ENCODE measurements at places on chromosomes 6 and 20.

DNA sequence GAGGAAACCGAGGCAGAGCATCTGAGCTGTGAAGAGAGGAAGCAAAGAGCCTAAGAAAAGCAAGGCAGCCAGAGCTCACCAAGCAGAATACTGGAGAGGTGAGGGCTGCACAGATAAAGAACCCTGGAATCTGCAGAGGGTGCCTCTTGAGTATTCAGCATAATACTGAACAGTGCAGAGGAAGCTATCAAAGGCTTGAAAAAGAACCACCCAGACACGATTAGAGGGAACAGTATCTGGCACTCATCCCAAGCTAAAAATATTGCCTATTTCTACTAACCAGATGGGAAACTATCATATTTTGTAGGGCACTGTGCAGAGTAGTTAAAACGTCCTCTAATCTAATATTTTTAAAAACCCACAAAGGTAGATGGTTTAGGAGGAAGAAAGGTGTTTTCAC is 41.8 kb upstream of the OPRM1 start:
- DNase-seq = no peak

DNA sequence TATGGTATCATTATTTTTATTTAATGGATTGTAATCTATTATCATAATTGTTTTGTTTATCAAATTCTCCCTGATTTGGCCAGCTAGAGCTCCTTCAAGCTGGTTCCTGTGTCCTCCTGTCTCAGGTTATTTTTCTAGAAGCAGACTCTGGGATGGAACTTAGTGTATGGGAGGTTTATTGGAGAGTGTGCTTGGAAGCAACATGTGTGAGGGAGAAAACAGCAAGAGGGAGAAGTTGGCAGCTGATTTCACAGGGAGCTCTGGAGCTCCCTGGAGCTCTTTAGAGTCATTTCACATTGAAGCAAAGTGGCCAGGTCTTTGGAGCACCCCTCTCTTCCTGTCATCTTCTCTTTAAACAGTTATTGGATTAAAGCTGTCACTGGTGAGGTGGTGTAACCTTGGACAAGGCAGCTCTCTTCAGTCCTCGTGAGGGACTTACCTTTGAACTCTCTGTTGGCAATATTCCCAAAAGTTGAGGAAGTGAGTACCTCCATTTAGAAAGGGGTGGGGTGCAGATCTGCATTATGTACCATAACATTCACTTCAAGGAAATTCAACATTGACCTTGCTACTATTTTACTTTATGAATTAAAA is 103.6 kb downstream of the PHF3 start:
- DNase-seq = no peak

- no peak for DNase-seq
Measured at GRCh38 chr20:1964061-1964460, 29.8 kb downstream of the PDYN start.

DNA sequence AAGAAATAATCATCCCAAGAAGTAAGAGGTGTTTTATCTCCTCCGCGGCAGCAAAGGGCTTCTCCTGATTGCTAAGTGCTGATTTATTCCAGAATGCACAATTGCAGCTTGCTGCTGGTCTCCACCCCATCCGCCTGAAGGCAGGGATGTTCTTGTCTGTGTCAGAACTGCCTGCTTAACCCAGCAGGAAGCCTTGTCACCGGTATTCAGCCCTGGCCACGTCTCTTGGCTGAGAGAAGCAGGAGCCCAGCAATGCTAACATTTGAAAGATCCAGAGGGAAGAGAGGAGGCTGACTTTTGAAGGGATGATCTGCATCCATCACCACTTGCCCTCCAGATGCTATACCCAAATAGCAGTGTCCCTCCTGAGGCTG is 4.2 kb downstream of the SCML4 start:
- DNase-seq = no peak

DNA sequence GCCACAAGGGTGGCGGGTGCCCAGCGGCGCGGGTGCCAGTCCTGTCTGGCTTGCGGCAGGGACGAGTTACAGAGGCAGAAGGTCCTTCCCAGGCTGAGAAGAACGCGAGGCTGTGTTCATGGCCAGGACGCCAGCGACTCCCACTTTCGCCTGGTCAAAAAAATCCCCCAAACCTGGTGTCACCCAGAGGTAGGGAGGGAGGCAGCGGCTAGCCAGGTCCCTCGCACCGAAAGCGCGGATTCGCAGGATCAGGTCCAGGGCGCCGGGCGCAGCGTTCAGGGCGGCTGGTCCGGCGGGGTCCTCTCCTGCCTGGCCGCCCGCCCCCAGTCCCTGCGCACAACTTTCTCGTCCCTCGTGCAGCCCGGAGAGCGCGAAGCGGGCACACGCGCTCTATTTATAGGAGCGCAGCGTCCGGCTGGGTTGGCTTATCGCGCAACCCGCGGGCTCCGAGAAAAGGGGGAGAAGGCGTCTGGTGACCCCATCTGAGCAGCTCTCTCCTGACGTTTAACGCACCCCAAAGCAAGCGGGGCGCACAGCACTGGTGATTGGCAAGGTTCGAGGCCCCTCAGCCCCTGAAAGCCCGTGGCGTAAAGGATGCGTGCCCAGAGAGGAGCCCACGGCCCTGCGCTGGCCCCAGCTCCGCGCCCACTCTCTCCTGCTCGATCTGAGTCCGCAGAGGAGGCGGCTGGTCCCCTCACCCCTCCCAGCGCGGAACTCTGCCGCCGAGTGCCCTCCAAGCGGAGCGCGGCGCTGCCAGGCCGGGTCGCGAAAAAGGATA is 519 bp downstream of the CBLN4 start:
- no peak for DNase-seq

- DNase-seq = no peak
Measured at GRCh38 chr6:2665146-2666070, 85.3 kb downstream of the MYLK4 start.

DNA sequence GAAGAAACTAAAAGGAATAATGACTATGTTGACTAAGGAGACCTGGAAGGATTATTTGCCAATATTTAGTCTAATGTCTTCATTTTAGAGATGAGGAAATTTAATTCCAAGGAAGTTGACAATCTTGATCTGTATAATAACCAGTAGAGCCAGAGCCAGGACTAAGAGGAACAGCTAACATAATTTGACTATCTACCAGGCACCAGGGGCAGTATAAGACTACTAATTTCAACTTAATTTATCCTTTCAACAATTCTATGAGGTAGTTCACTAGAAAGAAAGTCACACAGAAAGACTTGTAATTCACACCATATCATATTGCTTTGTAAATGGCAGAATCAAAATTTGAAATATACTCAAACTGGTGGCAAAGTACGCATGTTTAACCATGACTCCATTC is 273.0 kb upstream of the STXBP5 start:
- no peak for DNase-seq

- no peak for DNase-seq
Measured at GRCh38 chr6:164230259-164230658, 815.7 kb downstream of the QKI start.

DNA sequence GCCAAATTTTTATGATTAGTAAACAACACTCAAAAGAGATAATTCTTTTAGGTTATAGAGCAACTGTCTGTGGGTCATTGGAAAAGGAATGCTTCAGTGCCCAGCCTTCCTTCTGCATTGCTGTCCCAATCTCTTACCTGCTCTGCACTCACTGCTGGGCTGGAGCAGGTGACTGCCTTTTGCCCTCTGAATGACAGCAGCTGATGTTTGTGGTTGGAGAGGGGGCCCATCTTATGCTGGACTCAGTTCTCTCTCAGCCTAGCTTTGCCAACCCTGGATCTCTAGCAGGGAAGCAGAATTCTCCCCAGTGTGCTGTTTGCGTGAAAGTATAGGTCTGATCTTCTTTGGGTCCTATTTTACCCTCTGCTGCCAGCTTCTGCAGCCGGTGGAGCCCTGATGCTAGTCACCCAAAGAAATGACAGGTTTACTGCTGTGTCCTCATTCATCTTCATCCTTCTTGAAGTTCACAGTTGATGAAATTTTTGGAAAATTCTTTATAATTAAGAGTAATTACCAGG is 193.5 kb downstream of the ARID1B start:
- no peak for DNase-seq

- no peak for DNase-seq
Measured at GRCh38 chr6:74199215-74199915, 503.4 kb downstream of the CD109 start.

- no peak for DNase-seq
Measured at GRCh38 chr20:11271319-11271718, 597.5 kb upstream of the JAG1 start.

GRCh38 chr6:46044881-46045617 is 29.4 kb upstream of the CLIC5 start:
- DNase-seq = no peak

GRCh38 chr6:105847433-105847832 is 238.7 kb upstream of the PRDM1 start:
- no peak for DNase-seq

GRCh38 chr20:389220-389619 is 8.7 kb downstream of the TRIB3 start:
- DNase-seq = no peak

GRCh38 chr20:5844063-5844681 is 94.0 kb downstream of the SHLD1 start:
- peak; percentile 48 for DNase-seq

DNA sequence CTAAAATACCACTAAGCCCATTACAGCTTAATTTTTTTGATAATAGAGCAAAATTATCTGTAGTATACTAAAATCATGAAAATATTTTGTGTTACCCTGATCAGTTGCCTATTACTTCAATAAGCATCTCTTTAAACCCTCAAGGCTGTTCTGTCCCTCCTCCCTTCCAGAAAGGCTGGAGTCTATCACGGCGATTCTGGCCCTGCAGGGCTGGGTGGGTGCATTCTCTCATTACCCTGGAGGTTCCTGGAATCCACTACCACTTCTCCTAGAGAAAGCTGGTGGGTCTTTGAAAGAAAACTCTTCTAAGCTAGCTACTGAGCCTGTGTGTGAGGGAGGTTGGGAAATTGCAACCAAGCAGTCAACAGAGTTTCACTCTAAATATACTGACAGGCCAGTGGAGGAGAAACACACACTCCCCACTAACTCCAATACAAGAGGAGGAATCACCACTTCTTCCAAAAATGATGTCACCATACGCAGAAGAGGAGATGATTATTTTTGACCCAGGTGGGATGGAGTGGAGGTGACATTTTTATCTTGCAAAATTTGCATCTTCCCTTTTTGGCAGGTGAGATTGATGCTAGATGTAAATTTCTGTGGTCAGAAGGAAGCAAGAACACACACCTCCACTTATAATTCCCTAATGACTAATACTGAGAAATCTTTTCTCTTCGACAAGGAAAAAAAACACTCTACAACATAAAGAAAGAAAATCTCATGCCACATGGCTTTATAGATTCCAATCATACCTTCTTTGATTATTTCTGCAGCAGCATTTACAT is 182.3 kb upstream of the PHACTR1 start:
- no peak for DNase-seq

DNA sequence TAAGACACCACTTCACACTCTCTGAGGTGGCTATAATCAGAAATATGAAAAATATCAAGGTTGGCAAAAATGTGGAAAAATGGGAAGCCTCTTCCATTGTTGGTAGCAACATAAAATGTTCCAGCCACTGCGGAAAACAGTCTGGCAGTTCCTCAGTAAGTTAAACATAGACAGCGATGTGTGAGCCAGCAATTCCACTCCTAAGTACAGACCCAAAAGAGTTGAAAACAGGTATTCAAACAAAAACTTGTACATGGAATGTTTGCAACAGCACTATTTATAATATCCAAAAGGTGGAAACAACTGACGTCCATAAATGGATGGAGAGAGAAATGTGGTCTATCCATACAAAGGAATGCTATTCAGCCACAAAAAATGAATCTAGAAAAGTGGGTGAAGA is 7.4 kb upstream of the PPDPF start:
- DNase-seq = no peak

GRCh38 chr6:154481521-154482013 is 28.9 kb downstream of the CNKSR3 start:
- no peak for DNase-seq

- DNase-seq = no peak
Measured at GRCh38 chr6:165146456-165146855, 162.9 kb downstream of the C6orf118 start.

DNA sequence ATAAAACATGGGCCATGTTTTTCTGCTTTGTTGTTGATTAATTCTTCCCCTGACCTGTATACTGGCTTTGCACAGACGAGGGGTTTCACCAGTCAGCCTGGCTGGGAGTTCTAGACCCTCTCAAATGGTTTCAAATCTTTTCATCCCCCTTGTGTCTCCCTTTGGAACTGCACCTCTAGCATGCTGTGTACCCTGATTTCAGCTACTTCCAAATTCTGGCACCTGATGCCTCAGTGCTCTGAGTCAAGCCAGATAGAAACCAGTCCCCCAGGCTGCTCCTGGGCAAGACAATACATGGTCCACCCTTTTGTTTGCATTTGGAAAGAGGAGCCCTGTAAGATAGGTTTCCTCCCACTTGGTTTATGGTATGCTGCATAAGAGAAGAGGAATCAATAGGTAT is 290.2 kb downstream of the BTBD3 start:
- no peak for DNase-seq

DNA sequence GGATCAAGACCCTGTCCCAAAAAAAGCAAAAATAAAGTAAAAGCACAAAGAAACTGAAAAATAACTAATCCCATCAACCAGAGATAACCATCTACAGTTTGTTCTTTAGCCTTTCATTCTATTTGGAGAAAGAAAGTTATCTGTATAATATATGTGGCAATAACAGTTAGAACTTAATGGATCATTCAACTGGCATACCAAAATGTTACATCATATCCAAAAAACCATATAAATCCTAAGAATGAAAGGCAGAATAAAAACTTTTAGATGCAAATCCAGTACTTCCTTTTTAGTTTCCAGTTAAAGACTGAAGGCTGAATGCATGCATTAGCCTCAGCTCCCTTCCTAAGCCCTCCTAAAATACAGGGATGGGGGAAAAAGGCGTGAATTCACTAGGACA is 25.2 kb downstream of the ILRUN start:
- no peak for DNase-seq

DNA sequence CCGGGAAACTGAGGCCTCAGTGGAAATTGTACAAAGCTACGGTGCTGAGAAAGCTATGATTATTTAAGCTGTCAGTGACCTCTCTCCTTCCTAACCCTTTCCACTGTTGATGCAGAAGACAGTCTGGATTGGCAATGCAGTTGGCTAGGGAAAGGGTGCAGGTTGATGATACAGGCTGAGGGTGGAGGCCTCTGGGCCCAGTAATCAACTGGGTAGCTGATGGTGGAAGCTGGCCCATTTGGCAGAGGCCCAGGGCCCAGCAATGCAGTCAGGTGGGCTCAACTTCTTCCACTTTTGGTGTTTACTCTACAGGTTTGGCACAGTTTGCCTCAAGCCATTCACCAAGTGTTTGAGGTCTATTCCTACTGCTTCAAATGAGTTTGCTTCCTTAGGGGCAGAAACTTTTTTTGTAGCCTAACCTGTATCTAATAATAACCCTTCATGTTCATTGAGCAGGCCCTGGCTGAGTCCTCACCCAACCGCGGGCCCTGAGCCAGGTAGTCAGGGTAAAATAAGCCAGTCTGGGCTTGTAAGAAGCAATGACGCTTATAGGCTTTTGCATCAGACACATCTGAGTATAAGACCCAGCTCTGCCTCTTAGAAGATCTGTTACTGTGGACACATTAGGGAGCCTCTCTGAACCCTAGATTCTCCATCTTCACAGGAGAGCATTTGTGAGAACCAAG is 12.1 kb downstream of the BCL2L1 start:
- no peak for DNase-seq

- DNase-seq = no peak
Measured at GRCh38 chr20:610130-611046, at the start of gene TCF15. TCF15 (minus strand) TSS chr20:610309; CDS start chr20:610237, 72 bp downstream.

- DNase-seq = no peak
Measured at GRCh38 chr6:147384029-147384428, 124.5 kb upstream of the SAMD5 start.

Measured in stimulated activated CD8-positive, alpha-beta memory T cell treated with anti-CD3 and anti-CD28 coated beads, Interleukin-15, amount 100 ng/mL, for 4 hours (primary cell).